ENCODE measurements at places on chromosomes 6 and 20.

DNA sequence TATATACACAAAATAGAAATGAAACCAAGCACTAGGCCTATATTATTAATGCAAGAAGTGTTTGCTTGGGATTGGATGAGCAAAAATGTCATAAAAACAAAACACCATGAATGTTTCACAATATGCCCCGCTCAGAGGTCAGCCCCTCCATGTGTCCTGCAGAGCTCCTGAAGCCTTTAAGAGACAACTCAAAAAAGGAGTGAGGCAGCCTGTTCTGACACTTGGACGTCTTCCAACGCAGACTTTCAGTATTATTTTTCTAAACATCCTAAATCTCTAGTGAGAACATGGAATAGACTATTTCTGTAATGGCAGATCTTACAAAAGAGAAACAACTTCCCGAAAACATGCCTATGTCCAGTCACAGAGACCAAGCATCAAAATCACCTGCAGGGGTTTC is 322.6 kb downstream of the PRKN start:
- peak; percentile 24 for DNase-seq

DNA sequence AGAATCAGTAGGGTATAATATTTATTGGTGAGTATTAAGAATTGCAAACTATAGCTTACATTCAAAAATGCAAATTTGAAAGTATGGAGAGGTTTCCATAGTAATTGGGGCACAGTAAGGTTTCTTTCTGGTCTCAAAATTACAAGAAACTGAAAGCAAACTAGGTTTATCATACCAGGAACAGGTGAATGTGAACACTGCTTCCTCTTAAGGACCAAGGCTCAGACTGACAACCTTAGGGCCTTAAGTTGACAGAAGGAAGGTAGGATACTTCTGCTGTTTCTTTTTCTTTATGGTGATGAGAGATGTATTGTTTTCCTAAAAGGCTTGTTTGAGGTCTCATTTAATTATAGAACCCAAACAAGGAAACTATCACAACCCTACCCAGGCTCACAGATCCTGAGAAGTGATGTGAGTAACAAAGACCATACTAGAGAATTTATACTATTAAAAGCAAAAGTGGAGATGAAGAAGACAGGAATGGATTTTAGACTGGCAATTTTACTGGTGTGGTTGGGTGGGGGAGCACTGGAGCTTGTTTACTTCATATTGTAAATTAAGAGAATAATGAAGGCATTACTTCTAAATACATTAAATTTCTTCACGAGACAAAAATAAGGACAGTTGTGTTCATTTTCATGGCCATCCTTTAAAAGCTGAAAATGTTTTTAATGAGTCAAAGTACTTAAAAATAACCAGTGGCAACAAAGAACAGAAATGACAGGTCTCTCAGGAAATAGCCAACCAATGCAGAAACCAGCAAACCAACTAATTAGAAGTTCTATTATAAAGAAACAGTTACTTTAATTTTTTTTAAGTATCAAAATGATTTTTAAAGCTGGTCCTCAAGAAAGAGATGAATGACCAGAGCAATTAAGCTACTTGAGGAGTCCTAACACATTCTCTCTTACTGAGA is 21.3 kb downstream of the STAU1 start:
- DNase-seq, result no peak

GRCh38 chr6:109892451-109893435 is 85.4 kb upstream of the GPR6 start:
- DNase-seq, result no peak

DNA sequence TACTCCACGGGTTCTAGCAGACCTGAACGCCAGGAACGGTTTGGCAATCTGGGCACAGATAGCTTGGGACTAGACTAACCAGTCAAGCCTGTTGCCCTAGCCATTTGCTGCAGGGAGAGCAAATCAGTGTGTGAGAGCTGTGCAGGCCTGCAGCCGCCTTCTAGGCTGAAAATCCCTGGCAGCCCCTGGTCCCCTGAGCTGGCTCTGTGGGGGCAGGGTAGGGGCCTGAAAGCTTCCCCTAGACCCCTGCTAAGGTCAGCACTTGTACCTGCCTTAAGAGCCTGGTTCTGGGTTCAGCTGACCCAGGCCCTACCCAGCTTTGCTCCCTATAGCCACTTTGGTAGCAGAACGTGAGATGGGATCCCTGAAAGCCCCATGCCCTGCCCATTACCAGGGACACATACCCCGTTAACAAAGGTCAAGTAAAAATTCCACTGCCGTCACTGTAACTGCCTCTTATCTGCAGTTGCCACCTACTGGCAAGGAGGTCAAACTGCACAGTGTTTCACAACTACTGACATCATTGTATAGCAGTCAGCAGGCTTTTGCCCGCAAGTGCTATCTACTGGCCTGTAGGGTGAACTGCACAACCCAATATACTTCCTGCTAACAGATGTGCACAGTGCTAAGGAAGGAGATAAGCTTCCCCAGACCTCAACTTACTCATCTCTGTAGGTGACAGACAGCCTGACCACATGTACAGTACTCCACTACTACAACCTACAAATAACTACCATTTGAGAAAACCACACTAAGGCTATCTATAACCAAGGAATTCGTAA is 95.1 kb upstream of the OLIG3 start:
- DNase-seq, result peak; percentile 73

GRCh38 chr6:167093406-167093921 is 29.4 kb upstream of the CCR6 start:
- no peak for DNase-seq

DNA sequence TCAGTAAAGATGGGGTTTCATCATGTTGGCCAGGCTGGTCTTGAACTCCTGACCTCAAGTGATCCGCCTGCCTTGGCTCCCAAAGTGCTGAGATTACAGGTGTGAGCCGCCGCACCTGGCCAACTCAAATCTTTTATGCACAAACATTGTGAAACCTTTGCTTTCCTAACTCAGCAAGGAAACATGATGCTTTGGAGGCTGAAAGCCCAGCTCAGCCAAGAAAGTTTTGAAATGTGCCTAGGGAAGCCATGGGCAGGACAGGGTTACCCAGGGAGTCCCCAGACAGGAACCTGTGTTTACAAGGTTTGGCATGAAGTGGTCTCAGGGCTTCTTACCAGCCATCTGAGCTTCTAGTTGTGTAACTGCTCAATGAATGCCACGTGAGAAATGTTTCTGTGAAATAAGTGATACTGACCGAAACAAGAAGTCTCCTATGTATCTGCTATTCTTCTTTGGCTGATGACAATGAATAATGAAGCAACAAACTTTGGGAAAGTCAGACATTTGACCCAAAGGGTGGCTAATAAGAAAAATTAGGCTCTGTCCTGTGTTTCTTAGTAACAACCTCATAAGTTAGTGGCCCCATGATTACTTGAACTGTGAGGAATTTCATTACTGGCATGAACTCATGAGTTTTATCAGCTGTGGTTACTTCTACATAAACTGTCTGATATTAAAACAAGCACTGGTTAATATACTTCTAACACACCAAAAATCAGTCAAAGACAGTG is 163.5 kb downstream of the KIF6 start:
- peak; percentile 61 for DNase-seq

- no peak for DNase-seq
These were observed 1.1 kb downstream of the SLC22A1 start for GRCh38 chr6:160122744-160123143.

DNA sequence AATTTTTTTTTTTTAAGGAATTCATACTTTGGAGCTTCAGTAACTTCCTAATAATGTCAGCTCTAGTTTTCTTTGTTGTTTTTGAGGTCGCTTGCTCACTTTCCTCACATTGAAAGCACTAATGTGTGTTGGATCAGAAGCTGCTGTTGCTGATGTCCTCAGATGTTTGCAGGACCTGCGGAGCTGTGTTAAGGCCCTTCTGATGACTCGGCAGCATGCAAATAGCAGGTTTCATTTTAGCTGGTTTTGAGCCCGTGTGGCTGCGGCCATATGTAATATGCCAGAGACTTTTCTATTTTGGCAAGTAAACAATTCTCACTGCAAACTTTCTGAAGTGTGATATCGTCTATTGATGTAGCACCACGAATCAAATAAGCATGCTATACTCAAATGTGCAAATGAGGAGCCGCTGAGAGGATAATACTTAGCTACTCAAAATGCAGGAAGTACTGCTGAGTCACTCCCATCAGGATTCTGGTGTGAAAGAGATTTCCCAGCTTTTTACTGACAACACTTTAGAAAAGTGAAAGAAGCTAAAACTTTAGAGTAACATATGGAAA is 187.8 kb downstream of the SASH1 start:
- peak; percentile 84 for DNase-seq

- DNase-seq, result no peak
These were observed 52.3 kb downstream of the EZR start for GRCh38 chr6:158766621-158767455.

DNA sequence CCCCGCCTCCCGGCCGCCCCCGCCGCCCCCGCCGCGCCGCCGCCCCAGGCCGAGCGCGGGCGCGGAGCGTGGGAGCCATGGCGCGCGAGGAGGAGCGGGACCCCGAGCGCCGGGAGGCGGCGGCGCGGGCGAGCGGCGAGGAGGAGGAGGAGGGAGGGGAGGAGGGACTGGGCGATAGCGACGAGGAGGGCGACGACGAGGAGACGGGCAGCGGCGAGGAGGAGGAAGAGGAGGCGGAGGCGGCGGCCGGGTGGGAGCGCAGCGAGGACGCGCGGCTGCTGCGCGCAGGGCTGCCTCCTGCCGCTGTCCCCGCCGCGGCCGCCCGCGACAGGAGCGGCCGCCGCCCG is at the start of gene SLC24A3:
Gene SLC24A3 (plus strand): TSS at position 174 of the 347 bp plus-strand sequence.
- no peak for DNase-seq

- no peak for DNase-seq
These were observed 224.4 kb downstream of the OGFRL1 start for GRCh38 chr6:71513036-71513435.

DNA sequence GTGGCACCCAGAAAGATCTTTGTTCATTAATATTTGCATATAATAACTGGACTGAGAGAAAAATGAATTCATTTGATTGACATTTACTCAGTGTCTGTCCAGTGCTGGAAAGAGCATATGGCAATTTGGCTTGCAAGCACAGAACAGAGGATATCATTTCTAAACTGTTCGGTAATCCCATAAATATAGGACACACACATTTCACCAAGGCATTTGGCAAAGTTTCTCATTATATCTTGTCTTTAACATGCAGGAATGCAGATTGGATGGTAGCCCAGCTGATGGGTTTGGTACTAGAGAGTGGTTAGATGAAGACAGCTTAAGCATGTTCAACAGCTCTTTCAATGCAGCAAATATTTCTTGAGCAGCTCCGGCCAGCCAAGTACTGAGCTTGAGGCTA is 259.2 kb downstream of the PRKN start:
- DNase-seq, result peak; percentile 44

- DNase-seq, result peak; percentile 45
These were observed 125.1 kb downstream of the LY86 start for GRCh38 chr6:6713657-6714056.

- peak; percentile 63 for DNase-seq
These were observed 8.8 kb downstream of the DUSP15 start for GRCh38 chr20:31861385-31862156.

GRCh38 chr20:39089029-39089428 is 126.9 kb downstream of the DHX35 start:
- no peak for DNase-seq

DNA sequence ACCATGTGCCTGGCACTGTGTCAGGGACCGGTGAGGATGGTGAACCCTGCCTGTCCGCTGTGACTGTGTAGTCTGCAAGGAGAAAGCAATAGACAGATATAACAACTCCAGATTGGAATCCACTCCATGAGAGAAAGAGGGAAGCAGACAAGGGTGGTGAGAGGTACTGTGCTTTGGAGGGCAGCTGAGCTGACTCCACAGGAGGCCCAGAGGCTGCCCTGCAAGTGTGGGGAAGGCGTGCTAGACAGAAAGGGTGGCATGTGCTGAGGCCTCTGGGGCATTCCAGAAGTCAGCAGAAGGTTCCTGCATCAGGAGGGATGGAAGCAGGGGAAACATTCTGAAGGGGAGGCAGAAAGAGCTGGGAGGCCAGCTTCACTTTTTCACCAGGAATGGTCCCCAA is 39.3 kb upstream of the APCDD1L start:
- no peak for DNase-seq

DNA sequence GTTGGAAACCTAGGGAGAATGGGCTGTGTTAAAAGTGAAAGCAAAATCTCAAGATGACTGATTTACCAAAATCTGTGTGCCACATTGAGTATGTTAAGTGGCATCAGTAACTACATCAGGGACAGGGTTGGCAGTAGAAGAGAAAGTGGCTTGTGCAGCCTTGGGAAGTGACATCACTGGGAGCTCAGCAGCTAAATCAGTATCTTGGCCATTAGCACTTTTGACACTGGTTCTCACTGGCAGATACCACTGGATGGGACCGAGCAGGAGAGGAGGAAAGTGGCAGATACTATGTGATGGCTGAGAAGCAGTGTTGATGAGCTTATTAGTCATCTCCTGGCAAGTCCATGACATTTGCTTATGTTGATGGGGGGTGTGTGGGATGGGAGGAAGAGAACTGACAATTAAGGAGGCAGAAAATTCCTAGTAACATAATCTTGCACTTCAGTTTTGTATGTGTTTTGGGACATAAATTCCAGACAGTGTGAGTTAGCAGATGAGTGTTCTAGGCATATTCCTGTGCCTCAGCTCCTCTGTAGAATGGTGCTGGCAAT is 322.2 kb downstream of the SOX4 start:
- DNase-seq, result peak; percentile 26

DNA sequence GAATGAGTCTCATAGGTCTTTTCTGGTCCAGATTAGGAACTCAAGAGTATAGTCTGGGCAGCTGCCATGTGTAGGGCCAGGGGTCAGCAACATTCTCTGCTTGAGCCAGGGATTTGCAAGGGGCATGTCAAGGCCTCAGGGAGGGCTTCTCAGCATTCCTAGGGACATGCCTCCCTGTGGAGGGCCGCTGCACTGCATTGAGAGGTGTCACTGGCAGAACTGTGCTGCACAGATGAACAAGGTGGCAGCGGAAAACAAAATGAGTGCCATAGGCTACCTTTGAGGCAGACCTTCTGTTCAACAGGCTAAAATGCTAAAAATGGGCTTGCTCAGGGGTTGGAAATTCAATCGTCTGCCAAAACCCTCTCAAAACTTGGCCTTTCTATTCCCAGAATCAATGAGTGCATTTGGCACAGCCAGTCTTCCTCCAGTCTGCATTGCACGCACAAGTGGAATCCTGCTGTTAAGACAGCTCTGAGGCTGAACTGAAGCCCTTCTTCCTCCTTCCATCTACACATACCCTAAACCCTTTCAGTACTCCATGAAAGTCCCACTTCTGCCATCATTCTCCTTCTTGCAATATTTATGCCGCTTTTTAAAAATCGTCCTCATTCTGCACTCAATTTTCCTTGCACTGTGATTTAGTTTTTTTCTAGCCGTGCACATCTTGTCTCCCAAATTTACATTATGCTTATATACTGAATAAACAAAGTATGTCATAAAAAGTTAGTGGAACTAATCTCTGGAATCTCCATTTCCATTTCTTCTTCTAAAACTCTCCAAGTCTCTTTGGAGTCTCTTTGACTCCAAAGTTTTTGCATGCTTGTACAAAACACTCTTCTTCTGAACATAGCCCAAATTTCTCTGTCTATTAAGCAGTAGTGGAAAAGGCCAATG is 51.7 kb downstream of the SLC26A8 start:
- DNase-seq, result no peak

DNA sequence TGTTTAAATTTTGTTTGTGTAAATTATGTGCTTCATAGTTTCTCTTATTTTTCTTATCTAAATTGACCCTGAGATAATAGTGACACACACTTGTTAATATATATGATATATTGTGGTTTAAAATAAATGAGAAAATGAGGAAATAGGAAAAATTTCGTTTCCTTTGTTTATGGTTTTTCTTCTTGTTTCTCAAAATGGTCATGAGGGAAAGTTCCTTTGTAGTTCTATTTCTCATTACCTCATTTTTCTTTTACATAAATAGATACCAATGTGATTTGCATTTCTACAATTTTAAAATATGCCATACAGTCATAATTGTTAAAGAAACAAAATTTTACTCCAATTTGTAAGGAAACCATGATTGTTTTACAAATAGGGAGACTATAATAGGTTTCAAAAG is 9.2 kb downstream of the OR2A4 start:
- DNase-seq, result no peak

Measured in choroid plexus epithelial cell (primary cell).